Naive thymus-derived CD8-positive, alpha-beta T cell (primary cell): ENCODE measurements at places on chromosomes 11 and 22. TPM values are rescaled to one million over a fixed set of nuclear protein-coding genes. Genes with fewer than 3 reads are reported as not detected.

HBE1 gene
- not detected for polyA plus RNA-seq

C11orf87 gene
- not detected for polyA plus RNA-seq

IFITM2 gene
- polyA plus RNA-seq = 2,362 TPM

C22orf31 gene
- not detected for polyA plus RNA-seq

UBQLNL gene
- polyA plus RNA-seq = not detected

SLC17A6 gene
- not detected for polyA plus RNA-seq

CRYBA4 gene
- not detected for polyA plus RNA-seq

HEPHL1 gene
- not detected for polyA plus RNA-seq

TPBGL gene
- polyA plus RNA-seq = 0.24 TPM

SHISAL1 gene
- polyA plus RNA-seq = not detected

MIOX gene
- polyA plus RNA-seq = 0.39 TPM

PKDREJ gene
- polyA plus RNA-seq = not detected

BCO2 gene
- polyA plus RNA-seq = not detected

UFD1 gene
- 80.9 TPM for polyA plus RNA-seq

NLRX1 gene
- 10.9 TPM for polyA plus RNA-seq

FGF4 gene
- polyA plus RNA-seq = not detected

FGF19 gene
- not detected for polyA plus RNA-seq

RASSF10 gene
- not detected for polyA plus RNA-seq

ALX4 gene
- not detected for polyA plus RNA-seq

APOBEC3H gene
- not detected for polyA plus RNA-seq

DYNC2H1 gene
- 0.99 TPM for polyA plus RNA-seq

KRTAP5-9 gene
- polyA plus RNA-seq = not detected

OR52I2 gene
- polyA plus RNA-seq = not detected

UCP3 gene
- 0.76 TPM for polyA plus RNA-seq

EXPH5 gene
- polyA plus RNA-seq = 1.9 TPM

IL18 gene
- polyA plus RNA-seq = not detected

GTSE1 gene
- not detected for polyA plus RNA-seq

SIAE gene
- polyA plus RNA-seq = 3.2 TPM

MRPL48 gene
- 74.6 TPM for polyA plus RNA-seq

BRSK2 gene
- polyA plus RNA-seq = not detected

ELFN2 gene
- polyA plus RNA-seq = not detected

DLG2 gene
- 0.86 TPM for polyA plus RNA-seq

FKBP2 gene
- polyA plus RNA-seq = 84.9 TPM

APOBEC3B gene
- polyA plus RNA-seq = 0.14 TPM

KRTAP5-3 gene
- polyA plus RNA-seq = not detected

DTX4 gene
- 0.64 TPM for polyA plus RNA-seq

HSPB2 gene
- polyA plus RNA-seq = not detected

LRRC55 gene
- polyA plus RNA-seq = not detected

MIAT gene
- polyA plus RNA-seq = 0.06 TPM
